ENCODE measurements at places on chromosomes 11 and 22.
A peak's percentile ranks its signal among the peaks of the same experiment; 100 is the strongest.

DNA sequence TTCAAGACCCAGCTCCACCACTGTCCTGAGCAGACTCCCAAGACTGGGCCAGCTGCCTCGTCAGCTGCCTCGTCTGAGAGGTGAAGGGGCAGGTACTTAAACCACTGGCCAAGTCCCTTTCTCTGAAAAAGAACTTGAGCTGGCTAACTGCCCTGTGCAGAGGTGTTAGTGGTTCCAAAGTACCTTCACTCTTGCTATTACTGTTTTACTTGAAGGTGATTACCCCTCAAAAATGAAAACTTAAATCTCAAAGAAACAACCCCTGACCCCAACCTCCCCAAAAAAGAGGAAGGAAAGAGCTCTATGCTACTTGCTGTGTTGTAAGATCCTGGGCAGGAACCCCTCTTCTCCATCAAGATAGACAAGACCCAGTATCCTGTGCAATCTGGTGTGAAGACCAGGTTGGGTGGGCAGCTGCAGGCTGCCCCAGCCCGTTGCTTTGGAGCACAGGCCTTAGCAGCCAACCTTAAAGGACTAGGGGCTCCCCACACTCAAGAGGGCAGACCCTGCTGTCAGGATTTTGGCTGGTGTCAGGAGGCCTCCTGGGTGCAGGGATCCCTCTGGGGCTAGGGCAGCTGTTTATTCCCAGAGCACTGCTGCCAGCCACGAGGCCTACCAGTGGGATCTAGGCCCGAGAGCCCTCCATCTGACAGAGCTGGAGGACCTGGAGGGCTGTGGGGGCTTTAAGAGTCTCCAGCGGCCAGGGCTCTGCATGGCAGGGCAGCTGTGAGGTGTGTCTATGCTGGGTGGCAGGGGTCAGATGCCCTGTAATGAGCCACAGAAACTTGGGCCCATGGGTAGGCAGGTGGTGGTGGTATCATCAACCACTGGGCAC is 13.0 kb downstream of the GUCD1 start:
- DNase-seq, result no peak

DNA sequence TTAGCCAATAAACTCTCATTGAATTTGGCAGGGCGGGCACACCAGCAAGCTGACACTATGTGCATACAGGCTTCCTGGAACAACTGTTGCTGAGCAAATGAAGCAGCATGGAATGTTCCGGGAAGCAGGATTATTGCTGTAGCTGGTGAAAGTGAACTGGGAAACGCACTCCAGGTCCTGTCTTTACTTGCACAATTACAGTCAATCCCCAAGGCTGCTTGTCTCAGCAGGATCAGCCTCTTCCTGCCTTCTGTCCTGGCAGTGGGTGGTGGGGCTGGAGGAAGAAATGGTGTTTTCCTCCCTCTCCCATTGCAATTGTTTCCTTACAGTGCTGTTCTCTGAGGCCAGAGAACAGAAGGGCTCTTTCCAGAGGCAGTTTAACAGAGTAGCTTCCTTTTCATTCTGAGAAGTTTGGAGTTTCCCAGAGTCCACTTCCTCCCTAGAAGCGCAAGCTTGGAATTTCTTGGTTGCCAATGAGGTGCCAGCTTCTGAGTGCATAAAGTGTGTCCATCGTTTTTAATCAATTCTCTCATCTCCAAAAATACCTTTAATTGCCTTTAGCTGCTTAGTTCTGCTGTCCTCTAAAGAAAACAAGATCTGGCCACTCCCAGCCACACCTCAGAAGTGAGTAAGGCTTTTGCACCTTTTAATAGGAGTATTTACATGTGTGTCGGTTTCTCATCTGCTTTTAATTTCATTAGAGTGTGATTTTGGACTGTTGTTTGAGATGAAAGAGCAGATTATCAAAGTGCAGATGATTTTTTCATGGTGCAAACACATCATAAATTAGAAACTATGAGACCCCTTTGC is 19.9 kb downstream of the CD44 start:
- no peak for DNase-seq

- DNase-seq, result no peak
These were observed 390 bp upstream of the HTATIP2 start for GRCh38 chr11:20363149-20363499.

DNA sequence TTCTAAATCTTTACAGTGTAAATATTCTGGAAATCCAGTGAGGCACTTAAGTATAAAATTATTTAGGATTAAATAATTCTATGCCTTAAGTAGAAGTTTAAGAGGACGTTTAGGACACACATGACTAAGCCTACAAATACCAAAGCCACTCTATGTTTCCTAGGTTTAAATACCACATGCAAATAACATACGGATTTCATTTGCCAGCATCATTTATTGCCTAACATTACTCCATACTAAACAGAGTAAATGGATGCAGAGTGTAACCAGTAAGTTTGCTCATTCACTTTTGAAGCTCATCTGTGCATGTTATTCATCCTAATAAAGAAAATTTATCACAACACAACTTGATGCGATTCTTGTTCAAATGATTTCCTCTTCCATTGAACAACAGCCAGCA is 4.1 kb downstream of the BDNF start:
- no peak for DNase-seq

DNA sequence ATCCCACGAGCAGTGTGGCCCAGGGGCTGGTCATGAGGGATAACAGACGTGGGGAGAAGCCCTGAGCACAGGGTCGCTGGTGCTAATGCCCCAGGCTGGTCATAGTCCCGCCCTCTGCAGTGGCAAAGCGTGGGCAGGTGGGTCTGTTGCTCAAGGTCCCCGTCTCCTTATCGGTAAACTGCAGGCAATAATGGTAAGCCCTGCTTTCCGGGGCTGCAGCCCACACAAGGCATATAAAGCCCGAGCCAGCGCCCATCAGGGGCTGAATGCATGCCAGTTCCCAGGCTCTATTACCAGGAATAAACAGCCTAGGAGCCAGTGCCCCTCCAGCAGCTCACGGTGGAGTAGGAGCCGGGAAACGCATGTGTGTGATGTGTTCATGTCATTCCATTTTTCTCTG is 261.0 kb downstream of the BRD1 start:
- no peak for DNase-seq

- DNase-seq, result no peak
These were observed 11.9 kb downstream of the TBCEL start for GRCh38 chr11:121035780-121036179.

DNA sequence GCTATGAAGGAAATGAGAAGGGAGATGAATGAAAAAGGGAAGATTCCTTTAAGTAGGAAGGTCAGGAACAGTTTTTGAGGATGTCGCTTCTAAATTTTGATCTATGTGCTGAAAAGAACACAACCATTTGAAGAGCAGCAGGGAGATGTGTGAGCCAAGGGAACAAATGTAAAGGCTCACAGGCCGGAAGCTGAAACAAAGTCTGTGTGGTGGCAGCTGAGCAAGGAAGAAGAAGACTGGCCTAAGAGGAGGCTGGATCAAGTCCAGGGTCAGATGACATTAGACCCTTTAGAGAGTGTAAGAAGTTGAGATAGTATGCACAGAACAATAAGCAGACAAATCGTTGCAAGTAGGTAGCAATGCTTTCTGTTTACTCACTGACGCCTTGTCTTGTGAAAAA is 1631.4 kb upstream of the TENM4 start:
- no peak for DNase-seq

DNA sequence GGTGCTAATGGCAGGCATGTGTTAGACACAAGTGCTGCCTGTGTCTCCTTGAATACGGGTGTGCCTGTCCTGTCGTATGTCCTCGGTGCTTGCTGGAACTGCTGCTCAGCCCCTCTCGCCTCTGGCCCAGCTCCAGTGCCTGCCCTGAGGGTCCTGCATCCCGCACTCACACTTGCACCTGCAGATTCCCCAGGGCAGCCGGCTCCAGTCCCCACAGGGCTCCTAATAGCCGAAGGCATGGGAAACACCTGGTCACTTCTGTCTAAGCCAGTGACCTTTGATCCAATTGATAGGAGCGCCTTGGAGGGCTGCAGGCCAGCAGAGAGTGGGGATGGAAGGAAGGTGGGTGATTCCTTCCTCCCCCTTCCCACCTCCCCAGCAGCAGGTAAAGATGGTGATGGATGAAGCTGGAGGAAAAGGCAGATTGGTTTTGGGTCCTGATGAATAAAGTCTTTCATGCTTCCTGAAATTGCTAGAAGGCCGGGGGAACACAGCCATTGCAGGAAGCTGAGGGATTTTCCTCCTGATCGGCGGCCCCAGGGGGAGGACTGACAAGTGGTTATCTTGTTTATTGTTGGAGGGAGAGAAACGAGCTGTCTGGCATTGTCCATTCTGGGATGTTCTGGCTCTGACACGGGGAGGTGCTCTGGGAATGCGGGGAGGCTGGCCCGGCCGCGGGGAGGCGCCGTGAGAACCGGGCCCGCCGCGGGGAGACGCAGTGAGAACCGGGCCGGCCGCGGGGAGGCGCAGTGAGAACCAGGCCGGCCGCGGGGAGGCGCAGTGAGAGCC is 110.9 kb upstream of the B3GAT1 start:
- DNase-seq, result no peak

DNA sequence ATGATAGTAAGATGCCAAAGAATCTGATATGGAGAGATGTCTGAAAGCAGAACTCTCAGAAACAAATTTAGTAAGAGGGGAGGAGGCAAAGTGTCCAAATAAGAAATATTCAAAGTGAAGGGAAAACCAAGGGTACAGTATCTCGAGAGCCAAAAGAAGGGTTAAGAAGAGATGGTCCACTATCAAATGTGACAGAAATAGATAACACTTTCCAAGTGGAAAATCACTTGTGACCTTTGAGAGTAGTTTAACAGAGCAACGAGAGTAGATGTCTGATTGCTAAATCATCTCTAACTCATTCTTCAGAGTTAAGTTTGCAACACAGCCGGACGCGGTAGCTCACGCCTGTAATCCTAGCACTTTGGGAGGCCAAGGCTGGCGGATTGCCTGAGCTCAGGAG is 4.3 kb upstream of the BUD13 start:
- no peak for DNase-seq

- no peak for DNase-seq
These were observed 9.3 kb upstream of the PAX6 start for GRCh38 chr11:31820438-31820818.

- no peak for DNase-seq
These were observed 37.7 kb downstream of the TCIRG1 start for GRCh38 chr11:68076371-68077042.

DNA sequence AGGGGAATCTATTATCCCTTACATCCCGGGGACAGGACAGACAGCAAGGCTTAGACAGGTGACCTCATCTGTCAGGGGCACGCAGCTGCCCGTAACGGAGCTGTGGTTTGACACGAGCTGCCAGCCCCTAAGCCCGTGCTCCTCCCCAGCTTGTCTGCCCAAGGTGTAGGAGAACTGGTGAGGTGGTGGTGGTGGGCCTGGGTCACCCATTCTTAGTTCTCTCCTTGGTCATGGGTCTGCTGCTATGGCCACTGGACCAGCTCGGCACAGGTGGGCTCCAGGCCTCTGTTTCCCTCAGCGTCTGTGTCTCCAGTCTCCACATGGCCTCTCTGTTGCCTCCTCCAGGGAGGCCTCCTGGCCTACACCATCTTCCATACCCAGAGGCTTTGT is 5.4 kb downstream of the PARVG start:
- no peak for DNase-seq

DNA sequence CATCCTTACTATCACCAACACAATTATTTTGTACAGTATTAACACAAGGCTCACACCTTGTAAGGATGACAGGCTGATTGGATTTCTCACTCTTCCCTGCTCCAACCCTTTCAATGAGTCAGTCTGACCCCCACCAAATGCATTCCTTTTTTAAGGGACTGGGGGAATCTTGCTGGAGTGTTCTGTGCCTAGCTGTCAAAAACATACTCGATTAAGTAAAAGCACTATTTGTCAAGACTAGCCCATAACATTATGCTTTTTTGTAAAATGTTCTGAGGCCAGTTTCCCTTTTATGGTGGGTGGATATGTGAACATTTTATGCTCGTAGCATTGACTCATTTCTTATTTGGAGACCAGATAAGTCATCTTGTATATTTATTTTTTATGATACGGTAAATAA is 87.2 kb downstream of the PDHX start:
- DNase-seq, result no peak

- no peak for DNase-seq
These were observed 18.1 kb downstream of the CSRP3 start for GRCh38 chr11:19183646-19184045.

- DNase-seq, result peak; percentile 97
These were observed 45.7 kb upstream of the DEFB108B start for GRCh38 chr11:71787098-71787823.

GRCh38 chr11:18696638-18697225 is 1.8 kb upstream of the TMEM86A start:
- no peak for DNase-seq

- no peak for DNase-seq
These were observed 8.0 kb downstream of the APBB1 start for GRCh38 chr11:6410695-6411430.

DNA sequence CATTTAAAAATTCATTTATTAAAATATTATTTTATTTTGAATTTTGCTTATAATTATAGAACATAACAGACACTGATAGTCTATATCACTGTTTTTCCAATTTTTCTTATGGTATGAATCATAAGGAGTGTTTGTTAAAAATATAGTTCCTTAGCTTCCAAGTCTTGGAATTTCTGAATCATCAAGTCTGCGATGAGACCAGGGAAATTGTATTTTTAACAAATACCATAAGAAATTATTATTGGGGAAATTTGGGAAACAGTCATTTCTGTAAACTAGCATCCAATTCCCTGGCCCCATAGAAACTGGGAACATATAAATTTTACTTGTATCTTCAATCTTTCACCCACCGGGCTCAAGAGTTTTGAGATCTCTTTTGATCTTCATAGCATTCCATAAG is 38.0 kb upstream of the PICALM start:
- DNase-seq, result no peak

- no peak for DNase-seq
These were observed 51.8 kb upstream of the IGLL5 start for GRCh38 chr22:22835771-22836291.

GRCh38 chr22:50612528-50613221 is 12.1 kb downstream of the MAPK8IP2 start:
- DNase-seq, result no peak

DNA sequence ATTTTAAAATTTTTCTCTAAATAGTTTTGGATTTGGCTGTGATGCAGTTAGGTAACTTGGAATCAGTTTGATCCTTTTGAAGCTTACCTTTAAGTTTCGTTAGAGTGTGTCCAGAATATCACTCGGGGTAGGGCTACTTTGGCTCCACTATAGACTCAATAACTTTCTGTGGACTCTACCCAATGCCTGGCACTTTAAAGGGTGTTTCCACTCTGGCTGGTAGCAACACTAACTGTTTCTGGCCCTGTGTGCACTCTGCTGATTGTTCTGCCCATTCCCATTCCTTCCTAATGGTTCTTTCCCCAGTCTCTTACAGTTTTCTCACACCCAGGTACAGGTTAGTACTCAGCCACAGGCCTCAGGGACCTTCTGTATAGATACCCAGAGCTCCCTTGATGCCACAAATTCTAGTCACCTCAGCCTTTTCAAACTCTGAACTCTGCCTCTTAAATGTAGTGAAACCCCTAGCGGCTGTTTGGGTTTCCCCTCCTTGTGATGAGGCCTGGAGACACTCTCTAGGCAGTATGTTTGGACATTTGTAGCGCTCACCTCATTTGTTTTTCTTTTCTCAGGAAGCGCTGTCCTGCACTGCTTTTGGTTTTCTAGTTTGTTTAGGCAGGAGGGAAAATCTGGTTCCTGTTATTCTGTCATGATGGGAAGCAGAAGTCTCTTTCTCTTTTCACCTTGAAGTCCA is 16.8 kb downstream of the CUL5 start:
- DNase-seq, result no peak

- DNase-seq, result no peak
These were observed 24.2 kb downstream of the OR5B17 start for GRCh38 chr11:58334708-58335107.

- DNase-seq, result no peak
These were observed 26.2 kb upstream of the LDLRAD3 start for GRCh38 chr11:35917676-35918075.
